Activated T-helper 1 cell treated with anti-CD3 and anti-CD28 coated beads, Interleukin-2, amount 50 U/mL, for 16 hours (primary cell): ENCODE measurements at places on chromosomes 3 and 15.

- DNase-seq = no peak
These were observed 96.6 kb downstream of the EFL1 start for GRCh38 chr15:82165948-82166376.

DNA sequence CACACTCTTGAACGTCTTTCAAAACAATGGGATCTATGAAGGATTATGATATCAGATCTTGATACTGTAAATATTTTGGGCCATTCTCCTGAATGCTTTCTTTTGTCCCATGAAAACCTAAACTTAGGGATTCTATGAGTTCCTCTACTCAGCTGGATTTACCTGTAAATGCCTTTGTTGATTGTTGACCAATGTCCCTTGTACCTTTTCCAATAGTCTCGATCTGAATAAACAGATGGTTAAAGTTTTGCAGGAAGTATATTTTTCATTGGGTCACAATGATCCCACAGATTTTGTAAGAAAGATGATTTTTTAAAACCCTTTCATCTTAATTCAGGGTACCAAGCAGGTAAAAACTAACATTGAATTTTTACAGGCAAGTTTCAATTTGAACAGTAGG is 634.1 kb downstream of the FHIT start:
- DNase-seq = no peak

DNA sequence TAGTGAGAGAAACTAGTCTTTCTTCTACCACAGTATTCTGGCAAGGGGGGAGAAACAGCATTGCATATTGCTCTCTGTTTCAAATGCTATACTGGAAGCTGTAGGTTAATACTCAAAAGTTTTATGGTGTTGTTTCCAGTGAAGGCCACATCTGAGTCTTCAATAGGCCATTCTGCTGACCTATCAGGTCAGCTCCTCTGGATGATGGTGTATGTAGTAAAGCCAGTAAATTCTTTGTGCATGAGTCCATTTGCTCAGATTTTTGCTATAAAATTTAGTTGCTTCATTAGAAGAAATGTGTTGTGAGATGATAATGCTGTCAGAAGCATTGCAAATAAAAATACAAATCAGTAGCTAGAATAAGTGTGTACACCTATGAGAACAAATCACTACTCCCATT is 64.9 kb upstream of the RBMS3 start:
- no peak for DNase-seq

DNA sequence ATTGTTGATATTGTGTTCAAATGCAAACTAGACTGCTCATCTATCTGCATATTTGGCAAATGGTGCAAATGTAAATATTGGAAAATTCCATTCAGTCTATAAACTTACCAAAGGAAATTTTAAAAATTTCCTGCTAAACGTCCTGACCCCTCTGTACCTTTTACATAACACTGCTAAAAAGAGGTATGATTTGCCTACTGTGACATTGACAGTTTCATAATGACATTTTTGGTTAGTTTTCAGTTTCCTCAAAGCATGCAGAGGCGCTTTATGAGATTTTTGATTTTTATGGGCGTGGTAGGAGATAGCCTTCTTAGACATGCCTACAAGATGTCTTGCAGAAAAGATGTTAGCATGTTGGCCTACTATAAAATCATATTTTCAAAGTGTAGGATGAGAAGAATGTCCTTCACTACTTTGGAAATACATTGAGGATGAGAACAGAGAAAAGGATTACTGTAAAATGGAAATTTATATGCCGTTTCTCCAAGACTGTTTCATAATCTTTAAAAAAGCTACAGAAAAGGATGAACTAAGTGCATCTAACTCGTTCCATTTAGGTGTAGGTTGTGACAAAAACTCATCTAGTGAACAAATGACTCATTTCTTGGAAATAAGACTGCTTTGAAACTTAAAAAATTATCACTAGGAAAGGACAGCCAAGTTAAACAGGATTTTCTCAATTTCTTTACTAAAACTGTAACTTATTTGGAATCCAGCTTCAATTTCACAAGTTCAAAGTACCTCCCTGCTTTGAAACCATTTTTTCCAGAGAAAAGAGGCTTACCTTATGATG is 14.5 kb upstream of the ISLR start:
- DNase-seq = no peak

DNA sequence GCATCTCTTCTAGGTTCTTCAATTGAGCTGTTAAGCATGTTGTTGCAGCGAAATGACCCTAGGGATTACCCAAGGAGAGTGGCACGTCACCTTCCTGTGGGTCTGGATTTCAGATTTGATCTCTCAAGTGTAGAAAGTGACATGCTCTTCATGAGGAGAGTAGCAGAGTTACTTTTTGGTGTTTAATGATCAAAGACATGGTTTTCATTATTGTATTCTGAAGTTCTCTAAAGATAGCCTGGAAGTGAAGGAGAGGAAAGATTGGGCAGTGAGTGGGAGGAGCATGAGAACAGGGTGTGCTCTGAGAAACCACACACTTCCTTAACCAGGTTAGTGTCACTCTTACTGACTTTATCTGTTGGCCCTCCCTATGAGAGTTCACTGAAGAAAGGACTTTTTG is 153.6 kb downstream of the AKAP13 start:
- DNase-seq = no peak

GRCh38 chr3:18766974-18767373 is 341.8 kb upstream of the SATB1 start:
- DNase-seq = no peak

DNA sequence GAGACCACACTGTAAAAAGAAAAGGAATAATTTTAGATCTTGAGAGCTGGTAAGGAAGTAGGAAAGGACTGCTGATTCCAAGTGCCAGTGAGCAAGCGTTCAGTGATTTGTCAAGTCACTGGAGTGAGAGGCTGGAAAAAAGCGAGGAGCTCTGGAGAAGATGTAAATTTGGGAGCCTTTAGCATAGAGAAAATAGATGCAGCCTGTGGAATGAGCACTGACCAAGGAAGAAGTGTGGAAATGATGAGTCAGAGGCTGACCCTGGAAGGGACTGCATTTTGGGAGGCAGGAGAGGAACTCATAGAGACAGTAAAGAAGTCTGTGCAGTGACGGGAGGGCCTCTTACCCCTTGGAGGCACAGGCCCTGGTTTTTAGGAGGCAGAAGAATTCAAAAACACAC is 17.1 kb upstream of the ABTB1 start:
- DNase-seq = no peak

GRCh38 chr15:75069301-75069925 is 46.0 kb downstream of the PPCDC start:
- DNase-seq = no peak

DNA sequence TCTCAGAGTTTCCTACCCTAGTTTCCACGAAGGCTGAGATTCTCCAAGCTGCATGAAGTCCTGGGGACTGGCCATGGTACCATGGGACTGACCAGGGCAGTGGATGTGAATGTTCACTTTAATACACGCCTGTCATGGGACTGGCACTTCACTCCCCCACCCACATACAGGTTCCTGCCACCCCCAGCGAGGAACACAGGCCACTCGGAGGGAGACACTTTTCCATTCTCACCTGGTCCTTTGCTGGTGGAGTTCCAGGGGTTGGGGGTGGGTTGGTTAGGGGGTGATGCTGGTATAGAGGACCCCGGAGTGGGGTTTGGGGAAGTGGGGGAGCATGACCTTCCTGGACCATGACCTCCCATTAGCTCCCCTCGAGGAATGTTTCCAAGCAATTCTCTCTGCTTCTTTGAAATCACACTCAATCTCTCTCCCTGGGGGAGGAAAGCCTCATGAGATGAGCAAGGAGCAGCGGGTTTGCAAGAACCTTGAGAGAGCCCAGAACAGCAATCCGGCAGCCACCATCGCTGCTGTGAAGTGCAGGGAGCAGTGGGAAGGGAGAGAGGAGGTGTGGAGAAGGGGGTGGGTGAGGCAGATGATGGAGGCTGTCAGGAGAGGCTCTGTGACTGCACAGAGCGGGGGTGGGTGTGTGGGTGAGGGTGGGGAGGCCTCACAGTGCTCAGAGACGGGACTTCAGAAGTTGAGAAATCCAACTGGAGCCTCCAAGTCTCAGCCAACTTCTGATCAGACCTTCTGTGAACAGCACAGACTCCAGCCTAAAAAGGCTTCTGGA is 69.7 kb downstream of the ADCY5 start:
- no peak for DNase-seq

DNA sequence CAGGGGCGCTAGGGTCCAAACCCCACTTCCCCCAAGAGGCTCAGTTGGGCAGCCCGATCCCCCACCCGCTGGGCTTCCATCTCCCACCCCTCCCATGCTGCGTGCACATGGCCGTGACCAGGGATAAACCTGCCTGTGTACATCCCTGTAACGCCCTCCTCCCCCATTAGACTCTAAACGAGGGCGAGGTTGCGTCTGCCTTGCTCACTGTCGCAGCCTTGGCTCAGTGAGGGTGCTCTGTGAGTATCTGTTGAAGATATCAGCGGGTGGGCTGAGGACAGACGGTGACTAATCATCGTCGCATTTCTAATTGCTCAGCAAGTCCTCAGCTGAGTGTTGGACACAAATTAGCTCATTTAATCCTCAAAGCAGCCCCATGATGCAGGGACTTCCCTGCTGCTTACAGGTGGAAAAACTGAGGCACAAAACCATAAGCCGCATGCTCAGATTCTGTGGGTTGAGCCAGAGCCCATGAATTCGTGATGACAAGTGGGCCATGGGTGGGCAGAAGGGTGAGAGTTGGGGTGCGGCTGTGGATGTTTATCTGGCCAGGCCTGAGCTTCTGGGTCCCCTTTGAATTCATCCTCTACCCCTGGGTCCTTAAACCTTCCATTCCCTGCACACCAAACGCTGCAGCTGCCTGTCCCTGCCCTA is 26.0 kb downstream of the FBLN2 start:
- no peak for DNase-seq

GRCh38 chr3:159252772-159253384 is 451.0 kb downstream of the MFSD1 start:
- DNase-seq = no peak

GRCh38 chr3:10964537-10965167 is 27.9 kb upstream of the SLC6A1 start:
- no peak for DNase-seq

GRCh38 chr3:61646851-61647525 is 85.6 kb downstream of the PTPRG start:
- no peak for DNase-seq

GRCh38 chr3:168362661-168363247 is 267.0 kb upstream of the GOLIM4 start:
- no peak for DNase-seq

DNA sequence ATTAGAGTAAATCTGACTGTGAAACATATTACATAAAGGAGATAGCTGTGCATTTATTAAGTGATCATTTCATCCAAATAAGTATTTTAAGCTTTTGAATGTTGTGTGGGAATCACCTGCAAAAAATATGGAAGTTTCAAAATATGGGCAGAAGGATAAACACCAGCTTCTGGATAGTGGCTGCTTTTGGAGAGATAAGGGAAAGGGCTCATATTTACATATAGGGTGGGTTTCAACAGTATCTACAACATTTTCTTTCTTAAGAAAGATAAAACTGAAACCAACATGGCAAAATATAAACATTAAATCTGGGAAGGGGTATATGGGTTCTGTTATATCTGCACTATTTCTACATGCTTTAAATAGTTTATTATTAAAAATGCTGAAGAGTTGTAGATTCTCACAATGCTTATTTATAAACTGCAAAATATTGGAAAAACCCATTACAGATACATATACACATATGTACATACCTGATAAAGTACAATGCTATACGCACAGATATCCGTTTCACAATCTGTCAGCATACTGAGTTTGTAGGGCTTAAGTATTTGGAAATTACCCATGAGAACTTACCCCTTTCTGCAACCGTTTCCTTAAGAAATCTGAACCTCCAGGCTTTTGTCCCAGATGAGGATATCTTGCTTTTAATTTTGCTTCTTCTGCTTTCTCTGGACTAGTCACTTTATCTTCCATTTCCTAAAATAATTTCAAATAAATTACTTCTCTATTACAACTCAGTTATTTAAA is 12.1 kb downstream of the ARPP19 start:
- no peak for DNase-seq
